ENCODE measurements at places on chromosomes 7 and 10.

DNA sequence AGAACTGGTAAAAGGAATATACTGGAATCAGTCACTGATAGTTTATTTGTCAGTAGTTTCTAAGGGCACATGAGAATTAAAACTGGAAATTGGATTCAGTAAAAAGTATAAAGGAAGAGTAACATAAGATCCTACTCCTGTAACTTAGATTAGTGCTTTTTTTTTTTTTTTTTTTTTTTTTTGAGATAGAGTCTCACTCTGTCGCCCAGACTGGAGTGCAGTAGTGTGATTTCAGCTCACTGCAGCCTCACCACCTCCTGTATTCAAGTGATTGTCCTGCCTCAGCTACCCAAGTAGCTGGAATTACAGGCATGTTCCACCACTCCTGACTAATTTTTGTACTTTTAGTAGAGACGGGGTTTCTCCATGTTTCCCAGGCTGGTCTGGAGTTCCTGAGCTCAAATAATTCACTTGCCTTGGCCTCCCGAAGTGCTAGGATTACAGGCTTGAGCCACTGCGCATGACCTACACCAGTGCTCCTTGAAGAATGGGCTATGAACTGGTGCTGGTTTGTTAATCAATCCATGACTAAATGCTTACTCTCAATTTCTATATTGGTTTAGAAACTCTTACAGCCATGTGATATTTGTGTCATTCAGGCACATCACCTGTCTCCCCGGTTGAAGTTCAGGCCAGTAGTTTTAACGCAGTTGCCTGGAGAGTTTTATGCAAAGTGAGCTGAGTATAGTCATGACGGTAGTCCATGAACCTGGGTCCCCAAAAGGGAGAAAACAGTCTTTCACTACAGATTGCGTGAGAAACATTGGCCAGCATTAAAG is 65.0 kb downstream of the ZEB1 start:
- H3K27ac ChIP-seq, result no peak overlapping the region
- H3K36me3 ChIP-seq, result peaks cover 22% of the 10 kb centered on the region
- no peak overlapping the region for H3K4me3 ChIP-seq
- H3K4me1 ChIP-seq, result no peaks in the 10 kb centered on the region

DNA sequence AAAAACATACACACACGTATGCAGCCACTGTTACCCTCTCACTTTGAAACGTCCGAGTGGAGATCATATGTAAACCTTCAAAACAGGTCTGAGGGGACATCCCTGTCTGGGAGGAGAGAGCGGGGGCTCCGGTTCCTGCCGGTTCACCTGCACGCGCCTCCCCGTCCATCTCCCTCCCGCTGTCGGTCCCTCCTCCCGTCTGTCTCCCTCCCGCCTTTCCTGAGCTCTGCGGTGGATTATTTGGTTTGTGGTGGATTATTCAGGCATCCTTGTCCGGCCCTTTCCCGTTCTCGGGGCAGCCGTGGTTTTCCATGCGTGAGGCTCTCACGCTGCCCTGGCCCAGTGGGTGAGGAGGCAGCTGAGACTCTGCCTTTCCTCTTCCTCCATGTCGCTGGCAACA is 59.8 kb downstream of the NKX6-2 start:
- H3K4me3 ChIP-seq, result no peak overlapping the region
- no peaks in the 10 kb centered on the region for H3K36me3 ChIP-seq
- no peaks in the 10 kb centered on the region for H3K27me3 ChIP-seq
- peaks cover 15% of the 10 kb centered on the region for H3K4me1 ChIP-seq
- H3K27ac ChIP-seq, result no peak overlapping the region

DNA sequence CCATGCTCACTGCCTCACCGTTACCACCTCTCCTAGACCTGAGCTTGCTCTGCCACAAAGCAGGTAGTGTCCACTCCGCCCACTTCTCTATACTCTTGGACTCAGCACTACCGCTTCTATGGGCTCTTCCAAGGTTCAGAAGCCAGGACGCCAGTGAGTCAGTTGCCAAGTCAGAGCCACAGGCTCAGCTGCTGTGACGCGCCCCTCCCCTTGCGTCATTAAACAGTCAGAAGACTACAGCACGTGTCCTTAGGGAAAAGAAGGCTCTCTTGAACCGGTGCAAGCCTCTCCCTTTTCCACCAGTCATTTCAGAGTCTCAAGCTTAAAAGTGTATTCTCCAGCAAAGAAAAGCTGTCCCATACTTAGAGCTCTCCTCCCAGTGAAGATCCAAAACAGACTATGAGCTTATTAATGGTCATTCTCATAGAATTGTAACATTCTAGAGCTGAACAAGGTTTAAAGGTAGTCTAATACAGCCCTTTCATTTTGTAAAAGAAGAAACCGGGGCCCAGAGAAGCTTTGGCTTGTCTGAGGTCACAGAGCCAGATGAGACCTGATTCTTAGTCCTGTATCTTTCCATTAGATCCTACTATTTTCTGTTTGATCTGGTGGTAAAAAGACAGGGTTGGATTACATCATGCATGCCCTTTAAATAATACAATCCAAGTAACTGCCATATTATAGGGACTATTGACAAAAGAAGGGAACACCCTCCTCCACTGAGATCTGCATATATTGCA is 40.9 kb upstream of the MET start:
- no peak overlapping the region for H3K27ac ChIP-seq
- H3K36me3 ChIP-seq, result no peaks in the 10 kb centered on the region
- H3K4me1 ChIP-seq, result peaks cover 11% of the 10 kb centered on the region

GRCh38 chr10:46542567-46543465 is 13.6 kb downstream of the GPRIN2 start:
- H3K36me3 ChIP-seq, result no peaks in the 10 kb centered on the region
- DNase-seq, result no peak
- H3K27me3 ChIP-seq, result no peaks in the 10 kb centered on the region
- H3K4me3 ChIP-seq, result no peak overlapping the region
- no peak overlapping the region for H3K27ac ChIP-seq

GRCh38 chr10:59649606-59650346 is 59.9 kb downstream of the SLC16A9 start:
- no peak overlapping the region for H3K27ac ChIP-seq
- no peak overlapping the region for H3K4me3 ChIP-seq
- DNase-seq, result no peak
- H3K27me3 ChIP-seq, result no peaks in the 10 kb centered on the region

DNA sequence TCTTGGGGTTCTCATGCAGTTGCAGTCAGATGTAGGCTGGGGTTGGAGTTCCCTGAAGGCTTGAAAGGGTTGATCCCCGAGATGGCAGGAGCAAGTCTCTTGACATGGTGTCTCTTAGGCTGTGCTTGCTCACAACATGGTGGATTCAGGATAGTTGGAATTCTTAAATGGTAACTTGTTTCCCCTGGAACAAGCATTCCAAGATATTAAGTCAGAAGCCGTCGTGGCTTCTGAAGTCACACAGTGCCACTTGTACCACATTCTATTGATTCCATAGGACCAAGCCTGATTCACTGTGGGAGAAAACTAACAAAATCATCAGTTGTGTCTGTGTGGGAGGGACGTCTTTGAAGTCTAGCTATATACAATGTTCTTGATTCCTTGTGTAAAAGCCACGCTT is 3.5 kb upstream of the SLC35B4 start:
- peaks cover 5% of the 10 kb centered on the region for H3K4me1 ChIP-seq
- no peak overlapping the region for H3K4me3 ChIP-seq
- no peak overlapping the region for H3K27ac ChIP-seq
- H3K36me3 ChIP-seq, result no peaks in the 10 kb centered on the region
- DNase-seq, result no peak

- H3K27ac ChIP-seq, result no peak overlapping the region
- H3K36me3 ChIP-seq, result no peaks in the 10 kb centered on the region
- no peaks in the 10 kb centered on the region for H3K4me1 ChIP-seq
- peak; percentile 43 for DNase-seq
- H3K27me3 ChIP-seq, result no peaks in the 10 kb centered on the region
Measured at GRCh38 chr7:8389593-8390261, 43.7 kb upstream of the NXPH1 start.
